ENCODE measurements at places on chromosomes 1 and 21.

- DNase-seq: no peak
These were observed 45.8 kb upstream of the SAMSN1 start for GRCh38 chr21:14591882-14592281.

GRCh38 chr1:109293026-109293425 lies 10.1 kb upstream of the PSRC1 start:
- DNase-seq: no peak

GRCh38 chr1:4678066-4678717 lies 23.8 kb downstream of the AJAP1 start:
- no peak for DNase-seq

- DNase-seq: no peak
These were observed 19.6 kb upstream of the DMRTB1 start for GRCh38 chr1:53439337-53440207.

DNA sequence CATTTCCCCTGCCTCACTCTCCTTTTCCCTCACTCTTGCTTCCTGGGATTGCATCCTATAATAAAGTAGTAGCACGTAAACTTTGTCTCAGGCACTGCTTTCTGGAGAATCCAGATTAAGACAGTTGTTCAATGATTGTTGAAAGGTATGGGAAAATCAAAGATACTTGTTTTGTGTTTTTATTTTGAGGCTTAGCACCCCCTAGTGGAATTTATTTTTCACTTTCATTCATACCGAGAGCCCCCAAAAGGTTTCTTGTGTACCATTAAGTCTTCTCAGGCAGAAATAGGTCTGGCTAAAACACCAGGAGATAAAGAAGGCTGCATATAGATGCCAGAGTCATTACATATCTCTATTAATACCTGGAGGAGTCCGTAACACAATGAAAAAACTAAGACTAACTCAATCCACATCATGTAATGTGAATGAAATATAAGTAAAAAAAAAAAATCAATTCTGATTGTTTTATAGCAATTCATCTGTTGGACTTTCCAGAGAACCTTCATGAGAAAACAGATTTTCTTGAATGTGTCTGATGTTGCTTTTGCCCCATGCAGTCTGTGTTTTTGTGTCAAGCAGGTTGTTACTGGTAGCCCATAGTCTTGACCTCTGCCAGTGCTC lies 103.5 kb downstream of the RPE65 start:
- no peak for DNase-seq
